ENCODE measurements at places on chromosomes 4 and X.

DNA sequence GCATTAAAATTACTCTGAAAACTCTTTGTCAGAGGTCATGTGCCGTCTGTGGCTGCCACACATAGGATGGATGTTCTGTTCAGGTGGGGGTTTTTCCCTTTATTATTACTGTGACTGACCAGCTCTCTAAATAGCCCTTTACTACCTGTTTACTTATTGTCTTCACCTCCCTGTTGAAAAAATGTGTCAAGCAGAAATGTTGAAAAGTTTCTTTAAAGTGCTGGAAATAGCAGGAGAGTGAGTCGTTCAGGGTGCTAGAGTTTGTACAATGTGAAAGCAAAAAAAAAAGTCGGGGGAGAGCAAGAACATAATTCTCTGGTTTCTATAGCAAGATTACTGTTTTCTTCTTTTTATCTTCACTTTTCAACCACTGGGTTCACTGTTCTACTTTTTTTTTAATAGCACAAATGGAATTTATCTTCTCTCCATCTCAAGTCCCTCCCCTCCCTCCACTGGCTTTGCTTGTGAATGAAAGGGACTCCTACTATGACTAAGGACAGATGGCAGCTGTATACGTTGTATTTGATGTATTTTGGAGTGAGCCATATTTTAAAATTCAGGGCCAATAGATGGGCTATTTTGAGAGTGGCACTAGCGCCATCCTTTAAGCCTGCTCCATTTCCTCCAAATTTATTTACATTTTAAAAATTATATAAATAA lies 33.3 kb downstream of the ARX start:
- DNase-seq, result no peak

- DNase-seq, result no peak
Observed at GRCh38 chr4:113888006-113888405, 91.4 kb downstream of the ARSJ start.

DNA sequence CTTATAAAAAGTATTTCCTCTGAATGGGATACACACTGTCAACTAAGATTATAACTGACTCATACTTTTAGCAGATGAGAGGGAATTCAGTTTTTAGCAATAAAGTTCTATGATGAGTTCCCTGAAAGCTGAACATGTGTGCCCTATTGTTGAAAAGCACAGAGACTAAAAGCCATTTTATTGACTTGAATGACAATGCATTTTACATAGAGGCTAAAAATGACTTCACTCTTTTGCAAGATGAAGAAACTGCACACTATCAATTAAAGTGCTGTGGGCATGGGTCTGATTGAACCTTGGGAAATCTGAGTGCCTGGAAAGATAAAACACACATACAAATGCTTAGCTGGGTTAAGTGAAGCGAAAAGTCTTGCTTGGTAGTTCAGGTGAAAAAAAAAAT lies 633.4 kb downstream of the PDHA2 start:
- peak; percentile 1 for DNase-seq

GRCh38 chrX:140762061-140762460 lies 52.5 kb downstream of the LINC00632 start:
- peak; percentile 85 for DNase-seq

Data from spinal cord (tissue), 10 donors.